ENCODE measurements at places on chromosomes 1 and 21.

DNA sequence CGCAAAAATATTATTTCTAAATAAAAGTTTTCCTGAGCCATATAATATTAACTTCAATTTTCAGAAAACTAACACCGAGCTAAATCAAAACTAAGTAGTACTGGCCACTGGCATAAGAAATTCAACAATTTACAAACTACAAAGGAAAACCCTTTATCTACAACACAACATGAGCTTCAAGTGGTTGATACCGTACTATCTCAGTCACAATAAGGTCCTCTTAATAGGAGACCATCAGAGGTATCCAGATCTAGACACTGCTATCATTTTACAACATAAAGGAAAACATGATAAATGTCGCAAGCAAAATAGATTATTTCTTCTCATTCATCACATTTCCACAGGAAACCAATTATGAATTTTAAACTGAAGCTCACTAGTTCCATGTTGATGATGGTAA is 39.5 kb downstream of the GATAD2B start:
- DNase-seq, result no peak

GRCh38 chr1:51690285-51690961 is 73.5 kb downstream of the OSBPL9 start:
- peak; percentile 51 for DNase-seq

DNA sequence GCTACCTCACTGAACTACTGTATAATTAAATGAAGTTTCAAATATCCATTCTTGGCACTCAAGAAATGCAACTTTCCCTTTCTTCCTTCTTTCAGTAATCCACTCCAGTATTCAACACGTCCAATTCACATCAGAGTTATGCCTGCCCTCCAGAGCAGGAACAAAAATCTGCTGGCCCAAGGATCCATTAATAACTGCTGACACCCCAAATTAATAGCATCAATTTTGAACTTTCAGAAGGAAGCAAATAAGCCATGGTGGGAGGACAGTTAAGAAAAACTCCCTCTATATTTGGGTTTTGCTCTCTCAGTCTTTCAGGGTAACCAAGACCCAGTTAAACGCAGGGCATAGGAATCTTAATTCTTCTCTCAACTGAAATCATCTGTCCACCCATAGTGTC is 31.9 kb upstream of the TNFSF4 start:
- no peak for DNase-seq

GRCh38 chr1:119648620-119649004 is 546 bp upstream of the ZNF697 start:
- DNase-seq, result no peak

DNA sequence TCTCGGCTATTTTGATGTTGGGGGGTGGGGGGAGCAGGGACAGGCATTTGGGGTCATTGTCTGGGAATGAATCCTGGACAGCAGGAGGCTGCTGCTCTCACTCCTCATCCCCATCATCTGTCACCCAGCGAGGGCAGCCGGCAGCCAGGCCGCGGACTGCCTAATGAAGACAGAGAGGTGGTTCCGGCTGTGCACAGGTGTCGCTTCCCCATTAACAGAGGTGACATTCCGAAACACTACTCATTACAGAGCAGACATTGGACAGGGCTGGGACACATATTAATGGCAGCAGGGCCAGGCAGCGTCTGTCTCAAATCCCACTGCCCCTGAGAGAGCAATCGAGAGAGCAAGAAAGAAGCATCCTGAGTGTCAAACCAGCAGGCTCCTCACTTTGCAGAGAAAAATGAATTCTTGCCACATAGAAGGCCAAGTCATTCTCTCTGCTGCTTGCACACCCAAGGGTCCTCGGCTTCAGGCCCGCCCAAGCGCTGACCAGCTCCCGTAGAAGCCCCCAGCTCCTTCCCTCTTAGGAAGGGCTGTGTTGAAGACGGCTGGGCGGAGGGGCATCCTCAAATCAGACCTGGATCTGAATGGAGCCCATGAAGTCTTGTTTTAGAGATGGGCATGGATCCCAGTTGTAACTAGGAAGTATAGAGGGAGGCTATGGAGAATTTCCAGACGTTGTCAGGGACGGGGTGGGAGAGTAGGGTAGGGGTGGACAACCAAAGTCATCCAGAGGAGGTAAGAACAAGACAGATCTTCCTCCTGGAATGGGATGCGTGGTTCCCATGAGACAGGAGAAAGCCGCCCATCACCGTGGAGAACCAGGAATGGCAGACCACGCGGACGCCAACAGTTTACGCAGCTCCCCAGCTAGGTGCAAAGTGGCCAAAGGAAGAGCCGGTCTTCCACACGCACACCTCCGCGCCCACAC is 8.2 kb upstream of the LEMD1 start:
- DNase-seq, result no peak

DNA sequence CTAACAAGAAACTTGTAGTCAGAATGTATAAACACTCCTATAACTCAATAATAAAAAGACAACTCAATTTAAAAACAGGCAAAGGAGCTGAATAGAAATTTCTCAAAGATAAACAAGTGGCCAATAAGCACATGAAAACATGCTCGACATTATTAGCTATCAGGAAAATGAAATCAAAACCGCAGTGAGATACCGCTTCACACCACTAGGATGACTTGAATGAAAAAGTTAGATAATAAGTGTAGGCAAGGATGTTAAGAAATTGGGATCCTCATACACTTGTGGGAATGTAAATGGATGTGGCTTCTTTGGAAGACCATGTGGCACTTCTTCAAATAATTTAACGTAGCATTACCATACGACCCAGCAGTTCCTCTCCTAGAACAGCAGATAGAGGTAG is 8.9 kb downstream of the RALGPS2 start:
- no peak for DNase-seq

DNA sequence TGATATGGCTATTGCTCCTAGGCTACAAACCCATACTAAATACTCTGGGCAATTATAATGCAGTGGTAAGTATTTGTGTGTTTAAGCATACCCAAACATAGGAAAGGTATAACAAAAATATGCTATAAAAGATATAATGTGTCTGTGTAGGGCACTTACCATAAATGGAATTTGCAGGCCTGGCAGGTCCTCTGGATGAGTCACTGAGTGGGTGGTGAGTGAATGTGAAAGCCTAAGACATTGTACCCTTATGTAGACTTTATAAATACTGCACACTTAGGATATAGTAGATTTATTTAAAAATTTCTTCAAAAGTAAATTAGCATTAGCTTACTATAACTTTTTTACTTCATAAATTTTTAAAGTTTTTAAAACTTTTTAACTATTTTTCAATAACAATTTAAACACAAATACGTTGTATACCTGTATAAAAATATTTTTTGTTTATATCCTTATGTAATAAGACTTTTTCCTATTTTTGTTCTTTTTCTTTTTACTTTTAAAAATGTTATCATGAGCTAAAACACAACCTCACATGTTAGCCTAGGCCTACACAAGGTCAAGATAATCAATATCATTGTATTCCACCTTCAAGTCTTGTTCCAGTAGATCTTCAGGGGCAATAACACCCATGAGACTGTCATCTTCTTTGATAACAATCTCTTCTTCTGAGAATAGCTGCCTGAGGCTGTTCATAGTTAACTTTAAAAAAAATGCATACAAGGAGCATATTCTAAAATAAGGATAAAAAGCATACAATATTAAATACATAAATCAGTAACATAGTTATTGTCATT is 306.3 kb upstream of the RGS18 start:
- peak; percentile 19 for DNase-seq

GRCh38 chr1:159827102-159827490 is 423 bp downstream of the SLAMF8 start:
- no peak for DNase-seq

DNA sequence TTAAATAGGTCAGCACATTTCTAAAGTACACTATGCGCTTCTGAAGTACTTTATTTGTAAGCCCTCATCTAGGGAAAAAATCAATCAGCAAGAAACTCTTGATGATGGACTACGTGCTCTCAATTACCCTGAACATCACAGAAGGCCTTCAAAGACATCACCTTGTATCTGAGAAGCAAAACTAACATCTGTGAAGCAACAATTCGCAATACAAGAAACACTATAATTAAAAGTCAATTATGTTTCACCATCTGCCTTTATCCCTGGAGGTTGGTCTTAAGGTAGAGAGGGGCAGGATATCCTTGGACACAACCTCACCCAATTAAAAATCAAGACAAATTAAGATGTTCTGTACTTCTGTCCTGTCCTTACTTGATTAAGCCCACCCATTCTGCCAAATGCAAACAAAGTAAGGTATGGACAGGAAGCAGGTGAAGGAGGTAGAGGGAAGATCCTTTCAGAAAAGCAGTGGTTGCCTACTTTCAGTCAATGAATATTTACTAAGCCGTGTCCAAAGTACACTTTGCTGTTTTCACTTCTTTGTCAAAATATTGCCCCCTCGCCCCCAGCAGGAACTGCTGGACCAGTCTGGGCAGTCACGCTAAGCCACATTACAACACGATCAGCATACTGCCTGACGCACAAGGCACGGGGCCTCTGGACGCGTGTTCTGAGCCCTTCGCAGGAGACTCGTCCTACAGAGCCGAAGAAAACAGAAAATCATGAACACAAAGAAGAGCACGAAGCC is 887 bp downstream of the SLC19A2 start:
- peak; percentile 34 for DNase-seq

GRCh38 chr1:2001773-2002411 is 1.7 kb downstream of the CFAP74 start:
- DNase-seq, result no peak

- DNase-seq, result no peak
These were observed 9.4 kb downstream of the POFUT2 start for GRCh38 chr21:45278156-45278911.

DNA sequence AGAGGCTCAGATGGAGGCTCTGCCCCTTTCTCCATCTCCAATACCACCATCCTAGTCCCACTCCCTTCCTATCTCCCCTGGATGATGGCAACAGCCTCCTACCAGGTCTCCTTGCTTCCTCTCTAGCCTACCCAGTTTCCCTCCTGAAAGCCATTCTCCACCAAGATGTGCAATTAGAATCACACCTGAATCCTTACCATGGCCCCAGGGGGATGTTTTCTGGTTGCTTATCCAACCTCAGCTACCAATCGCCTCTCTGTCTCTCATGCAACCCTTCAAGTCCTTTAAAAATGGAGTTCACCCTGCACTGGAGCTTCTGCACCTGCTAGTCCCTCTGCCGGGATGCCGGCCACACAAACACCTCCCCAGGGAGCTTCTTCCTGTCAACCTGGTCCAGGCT is 2.9 kb downstream of the RCAN1 start:
- DNase-seq, result no peak

GRCh38 chr1:196690582-196690981 is 38.7 kb downstream of the CFH start:
- DNase-seq, result no peak

- DNase-seq, result no peak
These were observed 144.9 kb upstream of the HP1BP3 start for GRCh38 chr1:20931930-20932436.

- no peak for DNase-seq
These were observed 143.8 kb downstream of the OLFM3 start for GRCh38 chr1:101852936-101853335.

GRCh38 chr1:199490769-199491527 is 536.6 kb upstream of the NR5A2 start:
- peak; percentile 55 for DNase-seq

GRCh38 chr1:224211206-224211962 is 28.3 kb downstream of the DEGS1 start:
- DNase-seq, result no peak

GRCh38 chr1:195530961-195531360 is 1077.3 kb downstream of the KCNT2 start:
- DNase-seq, result no peak

DNA sequence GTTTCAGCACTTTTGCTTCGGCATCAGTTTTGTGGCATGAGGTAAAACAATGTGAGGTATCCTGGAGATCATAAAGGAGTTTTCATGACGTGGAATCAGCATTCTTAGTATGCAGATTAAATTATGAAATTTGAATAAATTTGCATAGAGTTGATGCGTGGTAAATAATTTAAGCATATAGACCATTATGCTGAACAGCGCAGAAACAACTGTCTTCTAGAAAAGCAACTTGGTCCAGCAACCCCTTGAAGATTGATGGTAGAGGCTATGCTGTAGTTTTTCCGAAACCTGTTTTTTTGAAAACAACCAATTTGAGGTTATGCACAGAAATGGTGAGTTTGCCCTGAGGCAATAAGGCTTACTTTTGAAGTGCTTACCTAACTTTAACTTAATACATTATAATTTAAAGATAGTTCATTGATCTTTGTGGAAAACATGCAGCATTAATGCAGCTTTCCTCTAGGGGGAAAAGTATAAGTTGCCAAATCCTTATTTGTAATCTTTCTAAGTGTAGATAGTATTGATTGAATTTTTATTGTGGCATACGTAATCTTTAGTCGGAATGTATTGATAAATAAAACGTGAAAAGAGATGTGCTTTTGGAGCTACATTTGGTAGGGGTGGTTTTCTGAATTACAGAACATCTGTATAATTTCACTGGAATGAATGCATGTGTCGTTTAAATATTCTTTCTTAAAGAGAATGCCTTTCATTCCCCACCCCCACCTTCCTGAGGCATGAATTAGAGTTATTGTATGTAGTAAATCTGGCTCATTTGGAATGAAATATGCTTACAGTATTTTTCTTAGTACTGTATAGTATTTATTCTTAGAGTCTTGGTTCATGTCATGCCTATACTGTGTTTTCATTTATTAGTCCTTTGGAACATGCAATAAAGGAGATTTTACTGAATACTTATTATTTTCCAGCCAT is 3.8 kb downstream of the PRDM2 start:
- DNase-seq, result no peak

GRCh38 chr1:1013922-1014648 is 788 bp downstream of the ISG15 start:
- DNase-seq, result no peak

GRCh38 chr1:205444931-205445645 is 10.8 kb downstream of the BLACAT1 start:
- DNase-seq, result peak; percentile 75

GRCh38 chr1:225707824-225708223 is 54.9 kb upstream of the ENAH start:
- no peak for DNase-seq

- DNase-seq, result no peak
These were observed 3.4 kb downstream of the GPA33 start for GRCh38 chr1:167086768-167087167.

DNA sequence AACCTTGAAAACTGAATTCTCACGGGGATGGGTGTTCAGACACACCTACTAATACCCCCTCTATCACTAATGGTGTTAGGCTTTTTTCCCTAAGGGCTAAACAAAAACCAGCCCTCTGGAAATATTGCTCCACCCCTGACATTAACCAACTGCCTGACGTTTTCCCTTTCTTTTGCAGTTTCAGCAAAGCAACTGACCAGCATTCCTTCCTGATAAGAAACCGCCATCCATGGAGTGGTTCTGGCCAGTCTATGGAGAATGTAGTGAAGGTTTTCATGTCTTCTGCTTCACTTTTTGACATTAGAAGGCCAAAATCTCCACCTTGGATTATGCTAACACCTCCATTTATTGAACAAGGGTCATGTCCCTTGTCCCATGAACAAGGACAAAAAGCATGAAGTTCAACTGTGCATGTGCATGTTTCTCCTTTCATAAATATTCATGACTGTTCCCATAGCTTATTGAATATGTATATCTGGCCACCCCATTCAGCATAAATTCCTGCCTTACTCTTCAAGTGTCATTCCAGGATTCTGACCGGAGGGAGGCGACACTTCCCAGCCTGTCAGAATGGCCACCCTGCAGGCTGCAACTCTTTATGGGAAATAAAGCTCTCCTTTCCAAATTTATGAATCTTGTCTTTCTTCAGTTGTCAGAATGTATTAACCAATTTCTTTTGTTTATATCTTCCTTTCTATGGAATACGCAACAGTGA is 314.3 kb downstream of the HHIPL2 start:
- DNase-seq, result no peak

- DNase-seq, result no peak
These were observed 3.7 kb downstream of the CFAP410 start for GRCh38 chr21:44335266-44336059.

Data from H4 (cell line).